ENCODE measurements at places on chromosomes 3 and 15.

DNA sequence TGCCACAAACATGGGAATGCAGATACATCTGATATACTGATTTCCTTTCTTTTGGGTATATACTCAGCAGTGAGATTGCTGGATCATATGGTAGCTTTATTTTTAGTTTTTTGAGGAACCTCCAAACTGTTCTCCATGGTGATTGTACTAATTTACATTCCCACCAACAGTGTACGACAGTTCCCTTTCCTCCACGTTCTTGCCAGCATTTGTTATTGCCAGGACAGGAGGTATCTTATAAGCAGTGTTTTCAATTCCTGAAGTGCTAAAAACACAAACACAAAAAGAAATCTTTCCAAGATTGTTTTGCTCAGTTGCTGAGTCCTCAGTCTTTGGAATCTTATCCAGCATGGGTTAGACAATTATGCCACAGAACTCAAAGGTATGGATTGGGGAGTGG is 13.5 kb downstream of the GTF2E1 start:
- H3K27ac ChIP-seq: no peak overlapping the region
- no peaks in the 10 kb centered on the region for H3K27me3 ChIP-seq
- no peak overlapping the region for H3K4me3 ChIP-seq
- peaks cover 4% of the 10 kb centered on the region for H3K36me3 ChIP-seq
- H3K4me1 ChIP-seq: peaks cover 34% of the 10 kb centered on the region
- DNase-seq: no peak

DNA sequence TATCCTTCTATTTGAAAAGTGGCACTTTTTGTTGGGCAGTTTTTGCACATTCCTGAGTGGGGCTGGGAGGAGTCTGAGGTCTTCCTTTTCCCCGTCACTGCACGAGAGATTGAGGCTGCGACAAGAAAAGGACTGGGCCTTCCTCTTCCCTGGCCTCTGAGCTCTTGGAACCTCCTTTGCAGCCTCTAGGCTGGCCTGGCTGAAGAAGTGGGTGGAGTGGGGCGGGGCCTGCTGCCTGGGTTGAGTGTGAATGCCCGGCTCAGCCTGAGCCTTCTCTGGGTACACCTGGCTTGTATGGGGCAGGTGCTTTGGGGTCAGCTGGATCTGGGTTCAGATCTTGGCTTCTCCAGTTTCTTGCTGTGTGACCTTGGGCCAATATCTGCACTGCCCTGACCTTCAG is 43.1 kb downstream of the PLXNA1 start:
- H3K27ac ChIP-seq: no peak overlapping the region
- H3K4me3 ChIP-seq: no peak overlapping the region
- H3K4me1 ChIP-seq: peaks cover 2% of the 10 kb centered on the region
- no peak for DNase-seq
- H3K36me3 ChIP-seq: peaks cover 2% of the 10 kb centered on the region

DNA sequence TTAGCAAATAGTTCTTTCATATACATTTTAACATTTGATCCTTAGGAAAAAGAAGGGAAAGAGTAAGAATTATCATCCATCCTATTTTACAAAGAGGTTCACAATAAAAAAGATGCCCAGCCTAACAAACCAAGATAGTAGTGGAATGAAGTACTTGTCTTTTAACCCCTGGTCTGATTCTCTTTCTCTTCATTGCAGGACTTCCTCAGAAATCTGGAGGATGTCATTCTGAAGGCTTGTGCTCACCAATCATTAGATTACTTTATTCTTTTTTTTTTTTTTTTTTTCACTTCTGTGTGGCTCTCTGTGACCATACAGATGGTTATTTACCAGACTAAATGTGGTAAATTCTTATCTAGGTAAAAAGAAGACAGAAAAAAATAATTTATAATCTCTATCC is 7.0 kb downstream of the HDGFL3 start:
- H3K27me3 ChIP-seq: peaks cover 15% of the 10 kb centered on the region
- peak overlapping the region; percentile 39 for H3K4me3 ChIP-seq
- no peaks in the 10 kb centered on the region for H3K36me3 ChIP-seq
- no peak for DNase-seq

GRCh38 chr3:157134620-157135191 is 25.2 kb downstream of the CCNL1 start:
- H3K36me3 ChIP-seq: no peaks in the 10 kb centered on the region
- no peaks in the 10 kb centered on the region for H3K27me3 ChIP-seq
- no peak for DNase-seq
- H3K4me3 ChIP-seq: no peak overlapping the region
- peak overlapping the region; percentile 49 for H3K27ac ChIP-seq

DNA sequence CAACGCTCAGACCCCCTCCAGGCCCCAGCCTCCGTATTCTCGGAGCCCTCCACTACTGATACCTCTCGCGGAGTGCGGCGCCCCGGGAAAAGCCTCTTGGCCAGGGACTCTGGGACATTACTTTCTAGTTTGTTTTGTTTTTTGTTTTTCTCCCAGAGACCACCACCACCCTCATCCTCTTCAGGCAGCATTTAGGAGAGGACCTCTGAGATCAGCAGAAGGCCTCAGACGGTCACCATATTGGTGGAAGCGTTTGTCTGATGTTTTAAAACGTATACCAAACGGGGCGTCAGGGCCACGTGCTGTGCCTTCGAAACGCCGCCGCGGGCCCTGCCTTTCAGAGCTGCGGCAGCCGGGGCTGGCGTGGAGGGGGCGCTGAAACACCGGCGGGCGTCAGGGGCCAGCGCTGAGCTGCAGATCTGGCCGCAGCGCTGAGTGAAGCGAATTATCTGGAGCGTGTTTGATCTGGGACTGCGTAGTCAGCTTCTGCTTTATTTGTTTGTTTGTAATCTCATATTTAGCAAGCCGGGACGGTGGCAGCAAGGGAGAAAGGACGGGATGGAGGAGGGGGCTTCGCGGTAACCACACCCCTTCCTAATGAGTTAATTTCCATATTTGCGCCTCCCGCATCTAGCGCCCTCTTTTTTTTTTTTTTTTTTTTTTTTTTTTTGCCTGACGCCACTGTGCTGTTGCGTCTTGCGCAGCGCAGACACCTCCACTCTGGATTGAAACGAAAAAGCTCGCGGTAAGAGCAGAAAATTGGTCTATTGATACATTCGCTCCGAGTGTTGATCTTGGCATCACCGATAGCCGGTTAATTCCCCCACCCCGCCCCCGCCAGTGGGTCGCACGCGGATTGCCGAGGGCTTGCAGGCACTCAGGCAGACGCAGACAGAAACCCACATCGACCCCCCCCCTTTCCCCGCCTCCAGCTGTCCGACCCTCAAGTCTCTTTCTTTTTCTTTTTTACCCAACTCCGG is 14.9 kb downstream of the SOX2 start:
- H3K36me3 ChIP-seq: peaks cover 2% of the 10 kb centered on the region
- no peaks in the 10 kb centered on the region for H3K4me1 ChIP-seq
- H3K4me3 ChIP-seq: peak overlapping the region; percentile 39
- H3K27me3 ChIP-seq: peaks cover 71% of the 10 kb centered on the region
- no peak overlapping the region for H3K27ac ChIP-seq
- DNase-seq: no peak

- no peaks in the 10 kb centered on the region for H3K27me3 ChIP-seq
- no peak for DNase-seq
- no peak overlapping the region for H3K4me3 ChIP-seq
Observed at GRCh38 chr3:112815981-112816380, 30.7 kb downstream of the CD200R1L start.

DNA sequence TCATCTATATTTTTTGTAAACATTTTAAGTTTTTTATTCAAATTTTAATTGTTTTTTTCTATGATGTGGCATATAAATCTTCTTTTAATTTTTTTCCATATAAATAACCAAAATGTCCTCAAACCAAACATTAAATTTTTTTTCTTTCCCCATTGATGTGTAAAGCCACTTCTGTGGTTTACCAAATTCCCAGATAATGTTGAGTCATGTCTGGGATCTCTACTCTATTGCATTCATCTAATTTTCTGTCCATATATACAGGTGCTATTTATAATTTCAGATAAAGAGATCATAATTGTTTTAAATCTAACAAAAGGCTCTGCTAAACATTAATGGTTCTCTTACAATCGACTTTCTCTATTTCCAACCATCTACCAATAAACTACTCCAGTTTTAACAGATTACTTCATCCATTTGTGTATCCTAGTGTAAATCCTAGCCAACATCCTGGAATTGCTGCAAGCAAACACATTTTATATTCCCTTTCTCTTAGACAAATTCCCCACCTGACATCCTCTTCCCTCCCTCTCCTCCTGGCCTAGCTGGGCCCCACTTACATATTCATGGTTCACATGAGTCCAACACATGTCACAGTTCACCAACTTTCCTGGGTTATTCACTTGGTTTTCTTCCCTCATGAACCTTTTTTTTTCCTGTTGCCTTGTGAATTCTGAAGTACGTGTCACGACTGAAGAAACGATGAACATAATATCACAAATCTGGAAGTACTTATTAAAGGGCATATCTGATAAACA is 368.0 kb upstream of the AGTR1 start:
- H3K36me3 ChIP-seq: no peaks in the 10 kb centered on the region
- H3K27ac ChIP-seq: no peak overlapping the region
- H3K27me3 ChIP-seq: no peaks in the 10 kb centered on the region
- no peaks in the 10 kb centered on the region for H3K4me1 ChIP-seq
- no peak for DNase-seq
- no peak overlapping the region for H3K4me3 ChIP-seq

DNA sequence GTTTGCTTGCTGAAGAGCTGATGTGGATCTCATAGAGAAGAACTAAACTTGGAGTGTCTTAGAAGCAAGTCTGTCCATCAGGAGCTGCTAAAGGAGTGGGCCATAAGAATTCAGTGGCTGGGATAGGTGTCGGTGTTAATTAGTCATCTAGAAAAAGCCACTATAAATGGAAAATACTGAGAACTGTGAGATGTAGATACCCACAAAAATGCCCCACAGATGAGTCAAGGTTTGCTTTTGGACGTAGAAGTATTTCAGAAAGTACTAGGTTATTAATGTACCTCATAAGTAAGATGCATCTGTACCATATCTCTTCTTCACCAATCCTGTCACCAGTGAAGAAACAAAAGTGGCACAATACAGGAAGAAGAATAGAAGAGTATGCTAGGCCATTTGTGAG is 530.9 kb upstream of the TGFBR2 start:
- H3K27me3 ChIP-seq: no peaks in the 10 kb centered on the region
- H3K4me1 ChIP-seq: no peaks in the 10 kb centered on the region
- no peaks in the 10 kb centered on the region for H3K36me3 ChIP-seq
- DNase-seq: no peak
- no peak overlapping the region for H3K27ac ChIP-seq
- no peak overlapping the region for H3K4me3 ChIP-seq

- no peaks in the 10 kb centered on the region for H3K36me3 ChIP-seq
- no peak overlapping the region for H3K27ac ChIP-seq
- DNase-seq: no peak
- peak overlapping the region; percentile 80 for H3K4me3 ChIP-seq
- peaks cover 2% of the 10 kb centered on the region for H3K4me1 ChIP-seq
Observed at GRCh38 chr3:134030379-134031347, 938 bp upstream of the SLCO2A1 start.

DNA sequence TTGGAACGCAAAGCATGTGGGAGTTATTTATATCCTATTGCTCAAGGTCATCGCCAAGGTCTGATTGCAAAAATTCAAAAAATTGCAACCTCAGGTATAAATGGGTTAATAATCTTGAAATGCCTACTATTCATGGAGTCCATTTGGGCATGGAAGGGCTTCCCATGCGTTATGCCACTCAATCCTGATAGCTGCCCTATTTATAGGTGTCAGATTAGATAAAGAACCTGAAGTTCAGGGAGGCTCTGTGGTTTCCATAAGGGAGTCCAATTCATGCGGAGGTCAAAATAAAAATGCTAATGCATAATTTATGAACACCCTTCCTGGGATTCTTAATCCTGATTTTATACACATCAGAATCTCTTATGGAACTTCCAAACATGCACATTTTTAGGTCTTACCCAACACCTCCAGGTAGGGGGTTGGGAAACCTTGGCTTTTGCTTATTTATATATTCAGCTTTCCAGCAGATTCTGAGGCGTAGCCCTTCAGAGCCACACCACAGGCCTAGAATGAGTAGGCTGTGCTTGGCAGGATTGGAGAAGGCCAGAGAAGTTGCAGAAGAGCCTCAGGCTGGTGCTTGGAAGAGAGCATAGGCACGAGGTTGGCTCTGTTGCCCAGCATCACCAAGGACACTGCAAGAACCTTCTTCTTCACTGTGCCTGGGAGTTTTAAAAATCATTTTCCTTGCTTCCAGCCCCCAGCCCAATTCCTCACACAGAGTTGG is 324.4 kb upstream of the CFAP20DC start:
- no peaks in the 10 kb centered on the region for H3K4me1 ChIP-seq
- no peak overlapping the region for H3K4me3 ChIP-seq
- no peak overlapping the region for H3K27ac ChIP-seq
- H3K27me3 ChIP-seq: no peaks in the 10 kb centered on the region
- no peak for DNase-seq

GRCh38 chr3:149377408-149378364 is at the start of gene TM4SF1:
Gene TM4SF1 (minus strand): TSS chr3:149377649. CDS start chr3:149377547, 102 bp downstream.
- peaks cover 3% of the 10 kb centered on the region for H3K4me1 ChIP-seq
- peaks cover 31% of the 10 kb centered on the region for H3K27me3 ChIP-seq
- DNase-seq: no peak
- H3K36me3 ChIP-seq: peaks cover 3% of the 10 kb centered on the region
- H3K4me3 ChIP-seq: no peak within 1 kb of the TSS
- H3K27ac ChIP-seq: peak within 1 kb of the TSS; percentile 34

DNA sequence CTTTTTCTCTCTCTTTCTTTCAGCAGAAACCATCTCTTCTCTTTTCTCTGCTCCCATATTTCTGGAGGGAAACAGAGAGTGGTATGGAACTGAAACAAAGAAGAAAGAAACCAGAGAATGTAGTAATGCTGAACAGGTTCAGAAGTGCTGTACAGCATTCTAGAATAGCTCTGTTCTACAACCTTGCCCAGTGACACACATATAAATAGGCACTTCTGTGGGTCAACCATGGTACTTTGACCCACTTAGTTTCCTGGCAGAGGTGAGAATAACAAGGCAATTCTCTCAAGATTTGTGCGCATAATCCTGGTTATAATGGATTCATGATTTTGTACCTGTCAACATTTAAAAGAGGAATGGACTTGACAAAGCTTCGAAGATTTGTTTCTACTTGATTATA is 12.3 kb downstream of the CFAP91 start:
- H3K4me3 ChIP-seq: no peak overlapping the region
- peaks cover 19% of the 10 kb centered on the region for H3K27me3 ChIP-seq
- H3K4me1 ChIP-seq: peaks cover 8% of the 10 kb centered on the region
- H3K36me3 ChIP-seq: peaks cover 2% of the 10 kb centered on the region
- no peak for DNase-seq

DNA sequence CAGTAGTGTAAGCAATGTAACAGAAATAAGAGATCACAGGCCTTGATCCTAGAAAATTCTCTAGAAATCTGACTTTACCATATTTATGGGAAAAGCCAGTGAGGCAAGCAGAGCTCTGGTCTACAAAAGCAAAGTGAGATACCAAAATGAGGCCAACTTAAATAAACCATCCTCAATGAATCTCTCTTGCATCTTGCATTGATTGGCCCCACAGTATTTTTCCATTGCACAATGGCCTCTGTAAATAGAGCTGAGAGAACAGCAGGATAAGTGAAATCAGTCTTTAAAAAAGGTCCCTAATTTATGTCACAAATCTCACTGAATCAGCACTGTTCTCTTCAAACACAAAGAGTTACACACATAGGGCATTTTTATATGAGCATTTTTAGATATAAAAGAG is 8.9 kb downstream of the CFAP20DC start:
- no peak overlapping the region for H3K4me3 ChIP-seq
- no peaks in the 10 kb centered on the region for H3K4me1 ChIP-seq
- DNase-seq: no peak
- no peaks in the 10 kb centered on the region for H3K27me3 ChIP-seq
- H3K27ac ChIP-seq: no peak overlapping the region
- H3K36me3 ChIP-seq: no peaks in the 10 kb centered on the region

Data from T-helper 17 cell (primary cell).